ENCODE measurements at places on chromosomes 6 and 20.

GRCh38 chr6:134621858-134622257 lies 303.9 kb upstream of the SGK1 start:
- DNase-seq, result no peak

DNA sequence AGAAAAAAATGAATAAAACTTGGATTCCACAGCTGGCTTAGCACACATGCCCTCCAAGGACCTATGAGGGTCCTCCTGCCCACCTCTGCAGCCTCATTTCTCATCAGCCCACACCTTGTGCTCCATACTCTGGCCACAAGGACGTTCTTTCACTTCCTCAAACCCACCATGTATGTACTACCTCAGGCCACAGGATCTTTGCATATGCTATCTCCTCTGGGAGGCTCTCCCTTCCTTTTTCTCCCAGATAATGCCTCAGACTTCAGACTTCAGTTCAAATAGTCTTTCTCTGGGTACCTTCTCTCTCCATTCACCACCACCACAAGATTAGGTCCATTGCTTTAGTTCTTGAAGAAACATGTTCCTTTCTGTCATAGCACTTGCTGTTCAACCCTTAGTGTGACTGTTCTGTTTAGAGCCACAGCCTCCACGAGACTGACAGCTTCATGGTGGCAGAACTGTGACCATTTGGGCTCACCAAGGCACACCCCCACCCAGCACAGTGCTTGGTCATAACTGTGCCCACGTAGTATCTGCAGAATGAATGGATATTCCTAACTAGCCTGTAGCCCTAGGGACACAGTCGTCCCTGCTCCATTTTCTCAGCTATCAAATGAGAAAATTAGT lies 146.7 kb upstream of the LRFN2 start:
- no peak for DNase-seq

GRCh38 chr6:147226163-147226724 lies 22.0 kb downstream of the STXBP5 start:
- no peak for DNase-seq

DNA sequence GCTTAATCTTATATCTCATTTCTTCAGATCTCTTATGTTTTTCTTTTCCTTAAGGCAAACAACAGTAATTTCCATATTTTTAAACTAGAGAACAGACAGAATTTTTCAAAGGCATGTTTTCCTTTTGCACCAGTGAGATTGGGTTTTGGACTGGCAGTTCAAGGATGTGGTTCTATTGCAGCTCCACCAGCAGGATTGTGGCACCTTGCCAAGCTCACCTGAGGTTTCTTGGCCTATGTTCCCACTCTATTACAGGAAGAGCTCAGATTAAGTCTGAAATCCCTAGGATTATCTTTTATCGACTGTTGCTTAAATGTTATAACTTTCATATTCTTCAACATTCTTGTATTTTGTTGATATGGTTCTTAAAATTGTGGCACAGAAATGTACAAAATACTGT lies 218.9 kb downstream of the PLCB4 start:
- no peak for DNase-seq

DNA sequence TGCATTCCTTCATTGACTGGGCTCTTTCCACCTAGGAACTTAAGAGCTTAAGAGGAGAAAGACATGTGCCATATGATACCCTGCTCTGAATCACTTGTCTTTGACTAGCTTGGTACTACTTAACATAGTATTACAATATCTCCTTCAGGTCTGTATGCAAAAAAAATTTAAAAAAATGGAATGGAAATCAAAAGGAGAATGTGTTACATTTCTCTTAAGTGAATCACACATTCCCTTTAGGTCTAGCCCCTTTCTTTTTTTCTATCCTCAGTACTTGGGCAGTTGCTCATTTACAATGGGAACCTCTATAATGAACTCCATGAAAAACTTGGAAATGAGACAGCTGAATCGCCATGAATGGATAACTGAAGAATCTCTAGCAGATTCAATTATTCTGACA lies 53.8 kb downstream of the SLC35F1 start:
- no peak for DNase-seq

- DNase-seq, result peak; percentile 12
Observed at GRCh38 chr6:36827261-36828079, 11.8 kb downstream of the CPNE5 start.

DNA sequence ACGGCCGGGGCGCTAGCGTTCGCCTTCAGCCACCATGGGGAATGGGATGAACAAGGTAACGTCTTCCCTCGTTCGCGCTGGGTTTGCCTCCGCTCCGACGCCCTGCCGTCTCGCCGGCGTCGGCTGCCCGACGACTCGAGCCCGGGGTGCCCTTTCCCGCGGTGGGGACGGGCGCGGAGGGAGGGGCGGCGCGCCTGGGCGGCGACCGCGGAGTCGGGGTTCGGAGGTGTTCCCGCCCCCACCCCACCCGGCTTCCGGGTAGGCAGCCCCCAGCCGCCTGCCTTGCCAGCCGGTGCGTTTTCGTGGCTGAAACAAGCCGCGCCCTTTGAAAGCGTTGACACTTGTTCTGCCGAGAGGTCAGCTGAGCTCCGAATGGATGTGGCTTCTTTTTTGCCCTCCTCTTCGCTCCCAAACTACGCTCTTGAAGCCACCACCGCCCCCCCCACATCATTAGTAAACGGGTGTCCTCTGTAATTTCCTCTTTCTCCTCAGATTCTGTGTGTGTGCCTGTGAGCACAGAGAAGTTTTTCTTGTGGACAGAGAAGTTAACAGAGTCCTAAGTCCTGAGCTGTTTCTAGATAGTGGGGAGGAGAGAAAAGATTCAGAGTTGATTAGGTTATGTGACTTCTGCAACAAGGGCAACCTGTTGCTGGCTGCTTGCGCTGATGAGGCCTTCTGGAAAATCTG lies 362 bp downstream of the DUSP22 start:
- DNase-seq, result peak; percentile 73

- no peak for DNase-seq
Observed at GRCh38 chr20:53210931-53211330, 238.8 kb downstream of the TSHZ2 start.

DNA sequence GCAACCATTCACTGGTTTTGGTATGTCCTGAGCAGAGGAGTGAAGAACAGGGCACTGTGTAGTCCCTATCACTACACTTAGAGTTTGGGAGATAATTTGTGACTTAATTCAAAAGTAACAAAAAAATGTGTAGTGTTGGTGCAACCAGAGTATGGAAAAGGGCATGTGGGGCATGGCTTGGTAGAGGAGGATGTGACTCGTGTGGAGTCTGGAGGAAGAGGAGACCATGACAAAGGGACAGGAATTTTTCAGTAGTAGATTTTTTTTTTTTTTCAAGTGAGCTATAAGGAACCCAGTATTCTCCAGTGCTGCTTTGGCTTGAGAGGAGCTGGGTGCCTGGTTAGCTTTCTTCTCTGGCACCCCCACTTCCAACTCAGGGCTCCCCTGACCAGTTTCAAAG lies 5.1 kb downstream of the MTRES1 start:
- DNase-seq, result no peak

- no peak for DNase-seq
Observed at GRCh38 chr20:38844963-38845362, 39.5 kb downstream of the PPP1R16B start.

Data from activated naive CD4-positive, alpha-beta T cell treated with Interleukin-2 at 50 U/mL for 16 hours (primary cell).